Thoracic aorta (tissue), 2 donors: ENCODE measurements at places on chromosomes 3 and 15. TPM values are rescaled to one million over a fixed set of nuclear protein-coding genes. Genes with fewer than 3 reads are reported as not detected.

DNA sequence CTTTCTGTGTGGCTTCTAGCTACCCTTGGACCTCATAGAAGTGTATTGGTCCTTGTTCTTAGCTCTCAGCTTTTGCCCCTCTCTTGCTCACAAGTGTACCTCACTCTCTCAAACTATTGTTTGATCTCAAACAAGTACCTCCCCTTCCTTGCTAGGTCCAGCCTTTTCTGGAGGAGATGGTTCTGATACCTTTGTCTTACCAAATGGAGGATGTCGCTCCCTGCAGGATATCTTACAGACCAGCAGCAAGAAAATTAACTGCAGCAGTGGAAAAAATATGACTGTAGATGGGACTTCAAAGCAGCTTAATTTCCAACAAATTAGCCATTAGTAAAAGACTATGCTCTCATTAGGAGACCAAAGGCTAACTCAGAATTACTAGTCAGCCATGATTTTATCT is 388.1 kb upstream of the ROBO2 start:
- no peaks in the 10 kb centered on the region for H3K4me1 ChIP-seq
- H3K4me3 ChIP-seq: no peak overlapping the region
- H3K36me3 ChIP-seq: no peaks in the 10 kb centered on the region
- no peak for DNase-seq
- no peaks in the 10 kb centered on the region for H3K27me3 ChIP-seq

GRCh38 chr3:184914628-184915027 is 102.7 kb downstream of the VPS8 start:
- H3K4me1 ChIP-seq: peaks cover 7% of the 10 kb centered on the region
- no peak for DNase-seq
- no peak overlapping the region for H3K27ac ChIP-seq
- H3K36me3 ChIP-seq: peaks cover 6% of the 10 kb centered on the region
- H3K27me3 ChIP-seq: no peaks in the 10 kb centered on the region
- H3K4me3 ChIP-seq: no peak overlapping the region

- H3K27ac ChIP-seq: peak overlapping the region; percentile 66
- peaks cover 19% of the 10 kb centered on the region for H3K4me1 ChIP-seq
- no peak for DNase-seq
- no peaks in the 10 kb centered on the region for H3K27me3 ChIP-seq
Measured at GRCh38 chr3:15440891-15441290, 13.5 kb downstream of the EAF1 start.

DNA sequence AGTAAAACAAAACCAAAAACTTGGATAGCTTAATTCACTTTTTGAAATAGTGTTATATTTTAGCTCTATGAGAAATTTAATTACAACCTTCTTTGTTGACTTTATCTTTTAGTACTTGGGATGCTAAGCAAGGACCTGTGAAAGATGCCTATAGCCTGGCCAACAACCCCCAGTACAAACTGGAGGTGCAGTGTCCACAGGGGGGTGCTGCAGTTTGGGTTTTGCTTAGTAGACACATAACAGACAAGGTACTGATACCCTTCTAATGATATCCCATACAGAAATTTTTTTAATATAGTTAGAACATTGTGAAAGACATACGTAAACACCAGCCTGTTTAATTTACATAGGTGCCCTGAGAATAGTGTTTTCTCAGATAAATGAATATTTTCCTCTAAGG is 35.3 kb downstream of the CAPN7 start:
- H3K27ac ChIP-seq: no peak overlapping the region
- DNase-seq: no peak
- no peaks in the 10 kb centered on the region for H3K4me1 ChIP-seq
- no peak overlapping the region for H3K4me3 ChIP-seq

DNA sequence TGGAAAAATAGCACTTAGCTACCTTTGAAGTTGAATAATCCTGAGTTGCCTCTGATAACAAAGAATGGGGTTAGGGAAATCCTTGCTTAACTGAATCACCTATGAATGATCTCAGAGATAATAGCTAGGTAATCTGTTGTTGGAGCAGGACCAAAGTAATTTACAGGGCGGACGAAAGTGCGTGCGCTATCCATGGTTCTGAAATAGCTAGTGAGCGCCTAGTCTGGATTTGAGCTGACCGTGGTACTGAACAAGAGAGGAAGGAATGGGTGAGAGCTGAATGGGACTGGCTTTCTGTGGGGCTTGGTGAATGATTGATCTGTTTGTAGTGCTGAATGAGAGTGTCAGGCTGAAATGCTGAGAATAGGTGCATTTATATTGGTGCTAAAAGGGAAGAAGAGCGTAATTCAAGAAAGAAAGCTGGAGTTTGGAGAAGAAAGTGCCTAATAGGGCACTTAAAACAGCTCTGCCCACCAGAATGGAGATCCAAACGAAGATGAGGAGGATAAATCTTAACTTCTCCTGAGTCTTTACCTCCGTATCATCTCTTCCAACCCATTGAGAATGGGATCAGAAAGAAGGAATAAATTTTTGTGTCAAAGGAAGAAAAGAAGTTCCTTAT is 10.1 kb downstream of the SCN10A start:
- no peaks in the 10 kb centered on the region for H3K4me1 ChIP-seq
- H3K4me3 ChIP-seq: no peak overlapping the region
- no peaks in the 10 kb centered on the region for H3K27me3 ChIP-seq
- no peak overlapping the region for H3K27ac ChIP-seq
- no peaks in the 10 kb centered on the region for H3K36me3 ChIP-seq
- DNase-seq: no peak

- no peaks in the 10 kb centered on the region for H3K27me3 ChIP-seq
- no peak overlapping the region for H3K4me3 ChIP-seq
- peak overlapping the region; percentile 19 for H3K27ac ChIP-seq
Measured at GRCh38 chr3:17552351-17552750, 190.1 kb downstream of the TBC1D5 start.

- H3K27ac ChIP-seq: no peak overlapping the region
- H3K4me1 ChIP-seq: peaks cover 15% of the 10 kb centered on the region
- no peak for DNase-seq
- no peaks in the 10 kb centered on the region for H3K36me3 ChIP-seq
- H3K27me3 ChIP-seq: no peaks in the 10 kb centered on the region
Measured at GRCh38 chr15:92082006-92082843, 228.7 kb downstream of the SLCO3A1 start.

- peaks cover 13% of the 10 kb centered on the region for H3K4me1 ChIP-seq
- H3K27ac ChIP-seq: no peak overlapping the region
- no peaks in the 10 kb centered on the region for H3K27me3 ChIP-seq
Measured at GRCh38 chr3:102037209-102037608, 187.9 kb downstream of the NFKBIZ start.

GRCh38 chr3:114730397-114730796 is 416.7 kb downstream of the ZBTB20 start:
- H3K27me3 ChIP-seq: no peaks in the 10 kb centered on the region
- no peak overlapping the region for H3K4me3 ChIP-seq
- no peaks in the 10 kb centered on the region for H3K36me3 ChIP-seq
- H3K4me1 ChIP-seq: peaks cover 6% of the 10 kb centered on the region

DNA sequence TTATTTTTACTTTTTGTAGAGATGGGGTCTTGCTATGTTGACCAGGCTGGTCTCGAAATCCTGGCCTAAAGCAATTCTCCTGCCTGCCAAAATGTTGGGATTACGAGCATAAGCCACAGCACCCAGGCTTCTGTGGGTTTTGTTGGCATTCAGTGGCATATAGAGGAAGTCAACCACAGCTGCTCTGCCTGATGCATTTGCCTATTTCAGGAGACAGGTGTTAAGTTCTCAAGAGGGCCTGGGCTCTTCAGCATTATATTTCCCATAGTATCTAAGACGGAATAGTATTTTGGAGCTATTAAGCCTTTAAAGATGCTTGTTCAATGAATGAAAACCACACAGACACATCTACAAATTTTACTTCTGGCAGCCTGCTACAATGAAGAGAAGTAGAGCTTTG is 73.5 kb upstream of the CSPG5 start:
- H3K4me3 ChIP-seq: no peak overlapping the region
- no peaks in the 10 kb centered on the region for H3K4me1 ChIP-seq
- peaks cover 6% of the 10 kb centered on the region for H3K36me3 ChIP-seq

DNA sequence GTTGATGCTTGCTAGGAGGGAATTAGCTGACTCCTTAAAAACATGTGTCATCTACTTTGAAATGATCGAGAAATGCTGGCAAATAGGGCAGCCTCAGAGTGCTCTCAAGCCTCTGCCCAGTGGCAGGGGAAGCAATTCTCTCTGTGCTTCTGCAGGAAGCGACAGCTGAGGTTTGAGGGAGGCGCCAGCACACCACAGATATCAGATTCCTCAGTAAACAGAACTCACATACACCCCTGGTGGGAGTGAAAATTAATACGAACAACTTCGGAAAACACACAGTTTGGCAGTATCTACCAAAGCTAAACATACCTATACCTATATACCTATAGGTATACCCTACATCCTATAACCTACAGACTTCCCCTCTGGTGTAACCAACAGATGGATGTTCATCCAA is 61.3 kb downstream of the NSMCE3 start:
- H3K27me3 ChIP-seq: no peaks in the 10 kb centered on the region
- no peak for DNase-seq
- H3K27ac ChIP-seq: no peak overlapping the region

GRCh38 chr3:188929137-188929536 is 242.6 kb upstream of the TPRG1 start:
- peaks cover 42% of the 10 kb centered on the region for H3K4me1 ChIP-seq
- H3K27me3 ChIP-seq: no peaks in the 10 kb centered on the region
- H3K27ac ChIP-seq: no peak overlapping the region
- no peaks in the 10 kb centered on the region for H3K36me3 ChIP-seq

GRCh38 chr15:91632981-91633380 is 220.5 kb upstream of the SLCO3A1 start:
- no peak for DNase-seq
- no peaks in the 10 kb centered on the region for H3K27me3 ChIP-seq
- H3K36me3 ChIP-seq: no peaks in the 10 kb centered on the region

- H3K27ac ChIP-seq: no peak overlapping the region
- H3K4me1 ChIP-seq: no peaks in the 10 kb centered on the region
- no peak overlapping the region for H3K4me3 ChIP-seq
- DNase-seq: no peak
Measured at GRCh38 chr15:28868744-28869345, 16.9 kb upstream of the APBA2 start.

- DNase-seq: no peak
- H3K4me1 ChIP-seq: peaks cover 26% of the 10 kb centered on the region
- peaks cover 6% of the 10 kb centered on the region for H3K36me3 ChIP-seq
- H3K27ac ChIP-seq: peak overlapping the region; percentile 78
- H3K27me3 ChIP-seq: peaks cover 2% of the 10 kb centered on the region
- peak overlapping the region; percentile 78 for H3K4me3 ChIP-seq
Measured at GRCh38 chr15:96330064-96330449, 443 bp upstream of the NR2F2 start.

GRCh38 chr3:79558943-79559342 is 208.9 kb downstream of the ROBO1 start:
- DNase-seq: no peak
- no peak overlapping the region for H3K27ac ChIP-seq
- H3K4me3 ChIP-seq: no peak overlapping the region
- H3K27me3 ChIP-seq: no peaks in the 10 kb centered on the region
- no peaks in the 10 kb centered on the region for H3K4me1 ChIP-seq

DNA sequence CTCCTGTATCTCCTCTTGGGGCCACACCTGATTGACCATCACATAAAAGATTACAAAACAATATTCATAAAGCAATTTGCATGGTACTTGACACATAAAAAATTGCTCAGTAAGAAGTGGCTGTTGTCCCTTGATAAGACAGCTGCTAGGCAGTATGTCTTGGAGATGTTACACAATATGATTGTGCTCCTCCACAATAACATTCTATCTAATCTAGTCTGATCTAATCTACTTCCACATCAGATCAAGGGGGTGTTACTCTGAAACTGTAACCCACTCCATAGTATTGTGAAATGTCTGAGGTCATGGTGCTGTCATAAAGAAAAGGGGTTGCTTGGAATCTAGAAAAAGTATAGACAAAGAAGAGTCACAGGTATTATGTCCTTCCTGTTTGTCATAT is 23.4 kb upstream of the AQP9 start:
- H3K4me3 ChIP-seq: no peak overlapping the region
- DNase-seq: no peak
- H3K27me3 ChIP-seq: no peaks in the 10 kb centered on the region
- H3K36me3 ChIP-seq: no peaks in the 10 kb centered on the region
- H3K4me1 ChIP-seq: no peaks in the 10 kb centered on the region

DNA sequence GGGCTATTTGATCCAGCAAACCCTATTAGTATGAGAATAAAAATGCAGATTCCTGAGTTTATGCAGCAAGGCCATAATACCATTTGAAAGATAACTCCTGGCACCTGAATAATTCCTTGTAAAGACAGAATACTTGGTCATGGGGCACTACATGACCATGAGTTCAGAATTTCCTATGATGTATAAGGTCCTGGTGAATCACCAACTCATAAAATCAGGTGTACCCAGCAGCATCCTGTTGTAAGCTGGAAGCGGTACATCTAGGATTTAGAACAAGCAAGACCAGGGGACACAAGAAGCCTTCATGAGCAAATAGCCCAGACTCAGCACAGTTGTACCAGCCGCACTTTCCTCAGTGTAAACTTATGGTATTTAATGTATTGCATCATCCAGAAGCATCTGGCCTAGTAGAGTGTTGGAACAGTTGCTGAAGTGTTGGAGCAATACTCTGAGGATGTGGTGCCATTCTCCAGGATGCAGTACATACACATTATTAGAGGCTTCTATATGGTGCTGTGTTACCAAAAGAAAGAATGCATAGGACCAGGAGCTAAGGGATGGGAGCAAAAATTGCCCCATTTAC is 233.4 kb downstream of the SQOR start:
- DNase-seq: no peak
- H3K4me3 ChIP-seq: no peak overlapping the region
- no peak overlapping the region for H3K27ac ChIP-seq
- H3K4me1 ChIP-seq: no peaks in the 10 kb centered on the region
- H3K27me3 ChIP-seq: no peaks in the 10 kb centered on the region

GRCh38 chr3:62653796-62654195 is 221.4 kb downstream of the CADPS start:
- no peaks in the 10 kb centered on the region for H3K27me3 ChIP-seq
- no peak overlapping the region for H3K27ac ChIP-seq
- H3K4me3 ChIP-seq: no peak overlapping the region

- H3K36me3 ChIP-seq: peaks cover 29% of the 10 kb centered on the region
- no peaks in the 10 kb centered on the region for H3K27me3 ChIP-seq
- no peak for DNase-seq
- H3K4me1 ChIP-seq: peaks cover 28% of the 10 kb centered on the region
- H3K27ac ChIP-seq: no peak overlapping the region
- no peak overlapping the region for H3K4me3 ChIP-seq
Measured at GRCh38 chr3:124660599-124660998, 69.7 kb upstream of the UMPS start.

- no peak for DNase-seq
- H3K4me1 ChIP-seq: peaks cover 11% of the 10 kb centered on the region
- H3K27ac ChIP-seq: peak overlapping the region; percentile 25
- H3K27me3 ChIP-seq: no peaks in the 10 kb centered on the region
Measured at GRCh38 chr3:123067689-123068600, 1.1 kb downstream of the PDIA5 start.

- no peaks in the 10 kb centered on the region for H3K36me3 ChIP-seq
- no peaks in the 10 kb centered on the region for H3K27me3 ChIP-seq
- H3K4me1 ChIP-seq: no peaks in the 10 kb centered on the region
- DNase-seq: no peak
- H3K4me3 ChIP-seq: no peak overlapping the region
- no peak overlapping the region for H3K27ac ChIP-seq
Measured at GRCh38 chr15:26355472-26356074, 417.3 kb downstream of the GABRB3 start.

KPNA1 gene
- total RNA-seq: 30.7 TPM

CSTA gene
- total RNA-seq: not detected

ACTRT3 gene
- 2.7 TPM for total RNA-seq

CXCR6 gene
- total RNA-seq: 4.9 TPM

PPM1M gene
- 41.6 TPM for total RNA-seq

IQCF5 gene
- total RNA-seq: not detected

LCTL gene
- not detected for total RNA-seq

DUOXA2 gene
- not detected for total RNA-seq

SLC22A14 gene
- total RNA-seq: 0.41 TPM

CKMT1A gene
- not detected for total RNA-seq

ZDHHC23 gene
- total RNA-seq: 13.1 TPM

OR5H6 gene
- total RNA-seq: not detected

RTP3 gene
- not detected for total RNA-seq

CHRNA5 gene
- 1.6 TPM for total RNA-seq
